NCI-H1694 treated with DMSO at 0.1 percent for 48 hours (cell line): ENCODE measurements at places on chromosomes 12 and 14.

- no peak for DNase-seq
Observed at GRCh38 chr12:27524494-27524835, 459 bp downstream of the PPFIBP1 start.

- DNase-seq, result no peak
Observed at GRCh38 chr14:103347091-103347815, 13.2 kb downstream of the EIF5 start.

GRCh38 chr12:11882301-11883019, 188.3 kb upstream of the BCL2L14 start:
- no peak for DNase-seq

- DNase-seq, result no peak
Observed at GRCh38 chr12:102611995-102612394, 131.6 kb upstream of the IGF1 start.

- DNase-seq, result no peak
Observed at GRCh38 chr12:24754690-24755638, 193.9 kb downstream of the BCAT1 start.

- no peak for DNase-seq
Observed at GRCh38 chr14:74475678-74476077, 17.4 kb downstream of the NPC2 start.

- DNase-seq, result no peak
Observed at GRCh38 chr14:106507354-106507753, 981.0 kb downstream of the TMEM121 start.

DNA sequence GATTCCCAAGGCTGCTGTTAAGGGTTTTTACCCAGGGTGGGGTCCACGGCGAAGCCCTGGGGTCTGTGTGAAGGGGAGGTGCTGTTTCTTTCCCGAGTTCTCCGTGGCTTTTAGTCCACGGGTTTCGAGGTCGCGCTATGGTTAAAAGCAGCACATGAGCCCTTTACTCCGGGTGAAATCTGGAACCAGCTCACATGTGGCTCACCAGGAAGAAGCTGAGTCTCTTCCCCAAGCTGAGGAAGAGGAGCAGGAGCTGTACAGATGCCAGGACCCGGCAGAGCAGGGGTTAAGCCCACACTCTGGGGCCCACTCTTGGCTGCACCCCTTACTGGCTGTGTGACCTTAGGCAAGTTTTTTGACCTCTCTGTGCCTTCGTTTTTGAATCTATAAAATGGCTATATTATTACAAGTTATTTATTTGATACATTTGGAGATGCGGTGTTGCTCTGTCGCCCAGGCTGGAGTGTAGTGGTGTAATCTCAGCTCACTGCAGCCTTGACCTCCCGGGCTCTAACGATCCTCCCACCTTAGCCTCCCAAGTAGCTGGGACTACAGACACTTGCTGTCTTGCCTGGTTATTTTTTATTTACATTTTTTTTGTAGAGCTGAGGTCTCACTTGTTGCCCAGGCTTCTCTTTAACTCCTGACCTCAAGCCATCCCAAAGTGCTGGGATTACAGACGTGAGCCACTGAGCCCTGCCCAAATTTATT, 266.3 kb downstream of the AACS start:
- no peak for DNase-seq

DNA sequence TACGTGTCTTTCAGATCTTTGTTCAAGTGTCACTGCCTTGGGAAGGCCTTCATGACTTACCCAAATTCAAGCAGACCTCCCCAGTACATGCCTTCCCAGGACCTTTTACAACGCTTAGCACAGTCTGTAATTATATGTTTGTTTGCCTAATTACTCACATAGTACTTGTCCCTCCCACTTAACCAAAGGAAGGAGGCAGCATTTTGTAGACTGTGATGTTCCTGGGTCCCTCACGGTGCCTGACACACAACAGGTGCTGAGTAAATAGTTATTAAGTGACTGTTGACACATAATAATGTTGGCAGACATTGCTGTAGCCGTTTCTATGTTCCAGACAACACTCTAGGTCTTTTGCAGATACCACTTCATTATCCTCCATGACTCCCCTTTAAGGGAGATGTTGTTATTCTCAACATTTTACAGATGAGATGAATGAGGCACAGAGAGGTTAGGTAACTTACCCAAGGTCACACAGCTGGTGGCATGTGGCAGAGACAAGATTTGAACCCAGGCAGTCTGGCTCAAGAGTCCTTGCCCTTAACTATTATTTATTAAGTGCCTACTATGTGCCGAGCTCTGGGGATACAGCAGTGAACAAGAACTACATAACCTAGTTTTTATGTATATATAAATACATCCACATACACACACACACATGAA, 130.7 kb downstream of the PHETA1 start:
- DNase-seq, result no peak

GRCh38 chr12:113347892-113348291, 10.5 kb upstream of the PLBD2 start:
- no peak for DNase-seq

DNA sequence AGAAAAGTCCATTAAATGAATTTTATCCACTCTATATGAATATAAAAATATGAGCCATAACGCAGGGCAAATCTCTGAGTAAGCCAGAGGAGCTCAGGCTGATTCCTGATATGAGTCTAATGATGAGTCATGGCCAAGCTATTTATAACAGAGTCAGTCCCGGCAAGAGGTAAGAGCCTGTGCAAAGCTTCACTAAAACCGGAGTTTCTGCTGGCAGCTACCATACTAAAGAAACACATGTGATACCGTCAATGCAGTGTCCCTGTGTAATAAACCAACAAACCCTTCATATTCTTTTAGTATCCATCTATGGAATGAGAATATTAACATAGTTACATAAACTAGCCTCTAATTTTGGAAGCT, 319.4 kb downstream of the KCNC2 start:
- no peak for DNase-seq

- DNase-seq, result no peak
Observed at GRCh38 chr14:87323191-87323590, 669.8 kb downstream of the GALC start.

DNA sequence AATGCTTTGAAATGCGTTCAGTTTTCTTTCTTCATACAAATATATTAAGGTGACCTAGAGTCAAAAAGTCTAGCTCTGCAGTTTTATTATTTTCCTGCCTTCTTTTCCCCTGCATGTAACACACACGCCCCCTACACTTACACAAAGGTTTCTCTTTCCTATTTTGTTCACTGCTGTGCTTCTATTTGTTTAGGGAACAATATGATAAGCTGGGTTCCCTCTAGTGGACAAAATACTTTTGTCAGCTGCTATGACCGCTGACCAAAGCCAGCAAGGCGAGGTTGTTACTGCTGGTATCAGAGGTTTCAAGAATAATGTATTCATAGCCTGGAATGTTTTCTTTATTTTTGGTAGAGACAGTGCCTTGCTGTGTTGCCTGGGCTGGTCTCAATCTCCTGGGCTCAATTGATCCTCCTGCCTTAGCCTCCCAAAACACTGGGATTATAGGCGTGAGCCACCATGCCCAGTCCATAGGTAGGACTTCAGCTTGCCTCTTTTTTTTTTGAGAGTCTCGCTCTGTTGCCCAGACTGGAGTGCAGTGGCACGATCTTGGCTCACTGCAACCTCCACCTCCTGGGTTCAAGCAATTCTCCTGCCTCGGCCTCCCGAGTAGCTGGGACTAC, 33.4 kb downstream of the FNTB start:
- peak; percentile 9 for DNase-seq

- DNase-seq, result no peak
Observed at GRCh38 chr12:103785243-103786031, 55.6 kb downstream of the NT5DC3 start.

GRCh38 chr14:103684471-103684870, 30.8 kb downstream of the XRCC3 start:
- DNase-seq, result no peak

DNA sequence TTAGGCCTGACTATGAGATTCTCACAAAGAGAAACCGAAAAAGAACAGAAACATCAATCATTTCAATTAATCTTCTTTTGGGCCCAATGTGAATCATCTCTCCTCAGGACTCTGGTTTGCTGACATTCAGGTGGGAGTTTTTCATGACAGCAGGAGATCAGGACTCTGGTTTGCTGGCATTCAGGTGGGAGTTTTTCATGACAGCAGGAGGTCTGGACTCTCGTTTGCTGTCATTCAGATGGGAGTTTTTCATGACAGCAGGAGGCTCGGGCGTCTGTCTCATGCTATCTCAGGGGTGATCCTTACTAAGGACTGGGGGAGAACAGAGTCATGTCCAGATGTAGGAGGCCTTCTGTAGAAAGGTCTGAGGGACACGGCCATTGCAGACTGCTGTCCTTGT, 40.1 kb upstream of the PARP11 start:
- no peak for DNase-seq

- no peak for DNase-seq
Observed at GRCh38 chr14:71343724-71344123, 436.5 kb downstream of the PCNX1 start.

DNA sequence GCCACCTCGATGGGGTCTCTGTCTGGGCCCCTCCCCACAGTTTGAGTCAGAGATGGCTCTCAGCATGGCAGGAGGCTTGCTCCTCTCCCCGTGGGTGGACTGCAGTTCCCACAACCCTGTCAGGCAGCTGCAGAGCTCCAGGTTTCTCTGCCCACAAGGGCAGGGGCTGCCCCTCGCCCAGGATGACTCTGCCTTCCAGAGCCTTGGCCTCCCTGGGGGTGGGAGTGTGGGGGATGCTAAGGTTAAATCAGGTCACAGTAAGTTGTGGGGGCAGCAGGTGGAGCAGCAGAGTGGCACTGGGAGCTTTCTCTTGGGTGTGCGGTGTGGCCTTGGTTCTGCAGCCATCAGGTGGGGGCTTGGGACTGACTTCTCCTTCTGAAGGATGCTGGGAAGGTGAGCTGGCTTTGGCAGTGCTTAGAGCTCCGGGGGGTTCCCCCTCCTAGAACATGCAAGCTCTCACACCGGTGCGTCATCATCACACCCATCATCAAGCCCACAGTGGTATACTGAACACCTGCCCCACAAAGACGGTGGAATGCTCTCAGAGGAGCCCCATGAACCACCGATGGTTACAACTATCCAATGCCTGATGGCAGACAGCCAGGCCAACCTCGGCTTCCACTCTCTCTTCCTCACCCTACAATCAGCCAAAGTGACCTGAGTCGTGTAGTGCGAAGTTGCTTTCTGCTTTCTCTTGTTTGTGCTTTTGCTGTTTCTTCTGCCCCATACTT, 39.7 kb downstream of the ERH start:
- no peak for DNase-seq

- no peak for DNase-seq
Observed at GRCh38 chr12:69649529-69649928, 38.8 kb upstream of the LRRC10 start.

GRCh38 chr12:4353785-4354208, 25.7 kb downstream of the FGF23 start:
- DNase-seq, result no peak

DNA sequence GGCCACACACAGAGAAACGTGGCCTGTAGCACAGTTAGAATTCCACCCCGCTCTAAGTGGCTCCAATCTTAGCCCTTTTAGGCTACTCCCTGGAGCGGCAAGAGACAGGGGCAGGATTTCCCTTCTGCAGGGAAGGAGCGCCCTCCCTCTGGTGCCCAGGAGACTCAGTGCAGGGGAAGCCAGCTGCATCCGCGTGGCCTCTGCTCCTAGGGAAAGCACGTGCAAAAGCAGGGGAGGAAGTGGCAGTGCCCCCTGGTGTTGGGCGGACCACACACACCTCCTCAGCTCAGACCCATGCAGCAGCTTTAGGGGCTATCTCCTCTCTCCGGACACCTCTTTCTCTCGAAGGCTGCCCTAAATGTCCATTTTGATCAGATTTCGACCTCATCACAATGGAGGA, 50.0 kb downstream of the SPRING1 start:
- DNase-seq, result no peak

- DNase-seq, result no peak
Observed at GRCh38 chr12:104737791-104738301, 220.2 kb downstream of the SLC41A2 start.

DNA sequence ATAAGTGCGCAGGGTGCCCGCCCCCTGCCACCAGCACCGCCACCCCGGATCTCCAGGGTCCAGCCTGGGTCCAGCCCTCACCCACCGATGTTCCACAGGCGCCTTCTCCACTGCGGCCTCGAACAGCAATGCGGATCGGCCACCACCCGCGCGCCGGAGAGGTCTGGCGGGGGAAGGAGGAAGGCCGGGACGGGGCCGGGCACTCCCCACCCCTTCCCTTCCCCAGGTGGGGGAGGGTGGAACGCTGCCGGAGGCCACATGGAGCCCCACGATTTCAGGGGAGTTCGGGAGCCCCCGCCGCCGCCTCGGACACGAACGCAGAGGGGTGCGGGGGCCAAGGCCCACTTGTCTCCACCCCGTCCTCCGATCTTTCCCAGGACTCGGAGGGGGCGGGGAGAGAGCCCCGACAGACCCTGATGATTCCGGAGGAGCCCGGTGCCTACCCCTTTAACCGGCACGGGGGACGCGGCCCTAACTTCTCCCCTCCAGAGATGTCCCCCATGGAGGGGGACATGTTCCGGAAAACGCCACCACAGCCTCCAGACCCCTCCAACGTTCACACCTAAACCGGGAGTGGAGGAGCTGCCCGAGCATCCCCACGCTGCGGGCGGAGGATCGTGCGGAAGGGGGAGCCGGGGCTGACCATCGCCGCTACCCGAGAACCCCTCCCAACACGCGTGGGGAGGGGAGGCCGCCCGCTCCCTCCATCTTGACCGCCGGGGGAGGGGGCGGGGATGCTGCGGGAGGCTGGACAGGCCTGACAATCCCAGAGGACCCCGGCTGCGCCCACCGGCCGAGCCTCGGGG, 1.1 kb downstream of the ATXN2 start:
- no peak for DNase-seq

DNA sequence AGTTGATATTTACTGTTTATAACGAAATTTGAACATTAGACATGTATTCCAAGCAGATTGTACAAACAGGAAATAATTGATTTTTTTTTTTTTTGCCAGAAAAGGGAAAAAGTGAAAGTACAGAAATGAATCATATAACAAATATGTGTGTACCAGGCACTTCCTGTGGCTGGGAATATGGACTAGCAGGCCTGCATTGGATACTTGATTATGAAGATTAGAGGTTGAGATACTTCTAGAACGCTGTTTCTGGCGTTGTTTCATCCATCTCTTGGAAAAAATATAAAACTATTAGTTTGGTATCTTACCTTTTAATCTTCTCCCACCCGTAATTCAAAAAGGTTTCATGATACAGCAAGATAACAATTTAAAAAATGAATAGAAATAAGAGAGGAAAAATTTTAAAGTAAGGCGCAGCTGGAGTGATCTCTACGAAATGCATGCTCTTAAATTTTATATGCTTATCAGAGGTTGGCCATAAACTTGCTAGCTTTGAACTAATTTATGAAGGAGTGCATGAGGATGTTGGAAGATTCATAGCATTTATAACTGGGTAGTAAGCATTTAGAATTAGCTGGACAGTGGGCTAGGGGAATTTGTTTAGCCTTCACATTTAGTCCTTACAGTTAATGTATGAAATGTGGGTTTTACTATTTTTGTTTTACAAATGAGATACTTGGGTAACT, 90.8 kb downstream of the AEBP2 start:
- no peak for DNase-seq
